ENCODE measurements at places on chromosomes 13 and 19.

- DNase-seq, result no peak
These were observed 90.2 kb downstream of the KCTD12 start for GRCh38 chr13:76795701-76796695.

DNA sequence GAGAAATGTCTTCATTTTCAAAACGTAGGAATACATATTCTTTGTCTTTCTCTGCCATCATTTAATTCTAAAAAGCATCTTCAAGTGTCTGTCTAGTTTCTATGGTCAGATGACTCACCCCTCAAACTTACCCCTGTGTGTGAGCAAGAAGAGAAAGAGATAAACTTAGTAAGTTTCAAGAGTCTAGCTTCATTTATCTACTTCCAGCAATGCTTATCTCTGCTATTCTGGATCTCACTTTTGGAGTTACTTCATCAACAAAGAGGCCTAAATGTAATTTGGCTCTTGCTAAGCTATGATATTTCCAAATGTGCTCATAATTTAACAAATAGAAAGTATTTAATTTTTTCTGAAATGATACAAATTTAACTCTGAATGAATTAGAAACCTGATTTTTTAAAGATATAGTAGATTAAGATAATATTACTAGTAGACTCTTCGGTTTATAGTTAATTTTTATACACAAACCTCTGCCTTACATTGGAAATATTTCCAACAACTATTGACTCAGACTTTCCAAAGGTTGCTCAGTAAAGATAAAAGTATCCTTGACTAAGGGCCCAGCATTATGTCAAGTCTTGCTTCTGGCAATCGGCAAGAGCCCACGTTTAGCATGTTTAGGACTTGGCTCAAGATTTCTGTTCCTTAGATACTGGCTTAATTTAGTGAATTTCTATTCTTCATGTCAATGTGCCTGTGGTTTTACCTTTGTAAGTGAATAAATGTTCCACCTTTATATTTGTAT, 1511.0 kb upstream of the SLC10A2 start:
- DNase-seq, result no peak

DNA sequence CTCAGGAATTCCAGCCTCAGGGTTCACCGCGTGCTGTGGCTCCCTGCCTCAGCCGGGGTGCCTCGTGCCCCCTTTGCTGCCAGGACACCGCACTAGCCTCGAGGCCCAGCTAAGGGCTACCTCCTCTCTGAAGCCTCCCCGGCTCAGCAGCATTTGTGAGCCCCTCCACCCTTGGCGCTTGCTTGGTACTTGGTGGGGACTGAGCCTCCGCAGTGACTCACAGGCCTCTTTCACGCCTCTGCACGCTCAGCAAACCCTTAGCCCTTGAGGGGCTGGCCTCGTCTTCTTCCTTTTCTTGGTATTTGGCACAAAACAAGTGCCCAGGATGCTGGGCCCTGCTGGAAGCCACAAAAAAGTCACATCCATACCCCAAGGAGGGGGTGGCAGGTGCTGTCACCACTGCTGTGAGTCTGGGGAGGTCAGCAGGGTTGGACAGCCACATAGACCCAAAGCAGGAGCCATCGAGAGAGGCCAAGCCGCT, 85.4 kb upstream of the TM9SF2 start:
- no peak for DNase-seq

DNA sequence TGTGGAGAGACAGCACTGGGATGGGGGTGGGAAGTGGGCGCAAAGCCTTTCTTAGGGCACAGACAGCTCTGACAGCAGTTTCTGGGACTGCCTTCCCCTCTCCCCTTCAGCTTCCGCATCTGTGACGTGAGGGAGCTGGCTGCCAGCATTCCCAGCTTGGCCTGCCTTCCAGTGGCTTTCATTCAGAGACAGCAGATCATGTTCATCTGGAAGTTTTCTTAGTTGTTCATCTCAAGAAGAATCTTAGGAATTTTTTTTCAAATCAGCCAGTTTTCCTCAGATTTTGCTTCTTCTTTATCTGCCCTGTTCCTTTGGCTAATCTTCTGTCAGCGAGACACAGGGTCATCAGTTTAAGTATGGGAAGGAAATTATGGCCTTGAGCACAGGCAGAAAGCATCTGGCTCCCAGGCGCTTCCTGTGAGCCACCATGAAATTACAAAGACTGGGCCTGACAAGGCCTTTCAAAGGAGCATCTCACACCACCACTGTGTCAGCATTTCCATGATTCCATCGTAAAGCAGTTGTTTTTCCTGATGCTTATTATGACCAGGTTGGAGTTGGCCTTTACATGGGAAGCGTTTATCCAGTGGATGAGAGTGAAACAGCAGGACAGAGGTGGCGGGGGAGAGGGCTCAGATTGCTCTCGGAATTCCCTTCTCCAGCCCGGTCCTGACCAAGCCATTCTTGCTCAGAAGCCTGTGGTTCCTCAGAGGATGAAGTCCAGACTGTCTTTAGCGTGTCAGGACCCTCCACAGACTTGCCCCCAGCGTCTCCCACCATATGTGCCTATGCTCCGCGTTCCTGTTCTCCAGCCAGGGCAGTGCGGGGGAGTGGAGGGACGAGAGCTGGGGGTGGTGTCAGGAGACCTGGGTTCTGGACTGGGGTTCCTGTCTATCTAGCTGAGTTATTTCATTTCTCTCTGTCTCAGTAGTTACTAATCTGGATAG, 43.6 kb downstream of the ARHGAP35 start:
- DNase-seq, result no peak

DNA sequence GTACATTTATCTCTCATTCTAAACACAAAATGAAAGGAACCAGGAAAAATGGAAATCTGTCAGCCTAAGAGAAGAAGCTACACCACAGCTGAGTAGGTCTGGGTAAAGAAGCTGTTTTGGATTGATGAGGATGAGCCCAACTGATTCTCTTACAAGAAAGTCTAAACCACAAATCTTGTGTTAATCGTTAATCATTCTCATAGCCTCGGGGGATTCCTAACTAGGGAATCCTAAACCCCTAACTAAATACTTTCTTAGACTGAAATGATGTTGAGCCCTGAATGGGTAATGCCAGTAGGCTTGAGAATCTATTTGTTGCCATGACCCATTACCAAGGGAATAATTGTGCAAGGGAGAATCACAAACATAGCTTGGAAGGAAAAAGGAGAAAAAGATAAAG, 327.5 kb upstream of the SPRY2 start:
- no peak for DNase-seq

DNA sequence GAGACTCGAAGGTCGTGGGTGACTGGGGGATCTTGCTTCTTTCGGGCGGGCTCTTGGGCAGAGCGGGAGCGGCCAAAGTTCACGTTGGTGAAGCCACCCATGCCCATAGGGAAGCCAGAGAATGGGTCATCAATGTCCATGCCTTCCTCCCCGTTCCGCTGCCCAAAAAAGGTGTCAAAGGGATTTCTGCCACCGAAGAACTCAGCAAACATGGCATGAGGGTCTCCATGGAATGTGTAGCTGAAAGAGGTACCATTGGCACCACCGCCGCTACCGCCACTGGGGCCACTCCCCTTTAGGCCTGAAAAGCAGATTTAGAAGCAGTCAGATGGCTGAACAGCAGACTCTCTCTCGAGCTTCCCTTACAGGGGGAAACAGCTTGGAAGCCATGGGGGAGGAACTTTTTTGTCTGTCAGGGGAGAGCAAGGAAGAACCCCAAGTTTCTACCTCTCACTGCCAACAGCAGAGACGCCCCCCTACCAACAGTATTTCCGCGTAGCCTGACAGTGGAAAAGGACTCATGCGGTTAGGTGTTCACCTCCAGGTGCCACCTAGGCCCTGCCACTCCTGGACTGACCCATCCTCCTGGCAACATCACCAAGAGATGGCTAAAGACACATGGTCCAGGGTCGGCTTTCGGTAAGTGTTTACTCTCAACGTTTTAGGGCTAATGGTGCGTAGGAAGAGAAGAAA, 1.3 kb downstream of the DNAJB1 start:
- no peak for DNase-seq

- DNase-seq, result no peak
These were observed 3.7 kb downstream of the CD70 start for GRCh38 chr19:6587093-6587820.

- no peak for DNase-seq
These were observed 126.5 kb downstream of the NALCN start for GRCh38 chr13:101289764-101290163.
